ENCODE measurements at places on chromosomes 3 and 15.

DNA sequence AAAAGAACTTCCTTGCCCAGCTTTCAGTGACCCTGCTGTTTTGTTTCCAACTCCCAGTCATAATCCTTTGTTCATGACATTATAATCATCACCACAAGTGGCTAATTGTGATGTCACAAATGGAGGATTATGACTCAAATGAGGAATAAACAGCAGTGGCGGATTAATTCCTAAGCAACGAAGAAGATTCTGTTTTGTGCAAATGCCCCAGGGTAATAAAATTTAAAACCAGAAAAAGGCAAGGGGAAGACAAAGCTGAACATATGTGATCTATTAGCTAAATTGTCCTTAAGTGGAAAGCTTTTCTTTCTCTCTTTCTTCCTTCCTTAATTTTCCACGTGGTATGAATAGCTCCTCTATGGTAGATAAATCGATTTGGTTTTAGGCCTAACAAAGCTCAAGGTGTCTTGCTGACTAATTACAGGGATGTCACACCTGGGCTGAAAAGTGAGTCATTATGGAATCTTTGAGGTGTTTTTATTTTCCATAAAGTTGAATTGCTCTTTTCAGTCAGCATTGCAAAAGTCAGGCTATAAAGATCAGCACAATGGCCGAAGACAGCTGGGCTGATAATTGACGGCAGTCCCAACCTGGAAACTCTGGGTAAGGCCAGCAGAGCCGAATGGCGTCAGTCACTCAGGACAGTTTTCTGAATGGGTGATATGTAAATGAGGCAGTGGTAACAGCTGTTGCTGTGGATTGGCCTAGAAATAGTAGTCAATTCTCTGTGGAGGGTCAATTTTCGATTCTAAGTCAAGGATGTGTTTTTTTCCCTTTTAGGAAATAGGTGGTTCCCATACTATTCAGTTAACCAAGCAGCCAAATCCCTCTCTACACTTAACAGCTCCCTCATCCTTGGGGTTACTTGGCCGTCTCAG is 121.5 kb downstream of the PTPRG start:
- no peak for DNase-seq

DNA sequence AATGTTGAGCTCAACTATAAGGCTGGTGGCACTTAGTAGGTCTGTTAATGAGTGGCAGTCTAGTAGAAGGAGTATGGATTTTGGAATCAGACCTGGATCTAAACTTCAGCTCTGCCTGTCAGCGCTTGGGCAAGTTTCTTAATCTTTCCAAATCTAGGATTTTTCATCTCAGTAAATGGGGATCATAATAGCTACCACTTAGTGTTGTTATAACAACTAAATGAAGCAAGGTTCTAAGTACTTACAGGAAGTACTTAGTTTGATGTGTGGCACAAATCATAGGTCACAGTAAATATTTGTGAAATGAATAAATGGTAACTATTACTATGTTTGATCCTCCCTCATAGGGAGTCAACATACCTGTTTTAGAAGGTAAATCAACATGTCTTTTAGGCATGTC is 31.4 kb downstream of the SLC49A4 start:
- DNase-seq = no peak

DNA sequence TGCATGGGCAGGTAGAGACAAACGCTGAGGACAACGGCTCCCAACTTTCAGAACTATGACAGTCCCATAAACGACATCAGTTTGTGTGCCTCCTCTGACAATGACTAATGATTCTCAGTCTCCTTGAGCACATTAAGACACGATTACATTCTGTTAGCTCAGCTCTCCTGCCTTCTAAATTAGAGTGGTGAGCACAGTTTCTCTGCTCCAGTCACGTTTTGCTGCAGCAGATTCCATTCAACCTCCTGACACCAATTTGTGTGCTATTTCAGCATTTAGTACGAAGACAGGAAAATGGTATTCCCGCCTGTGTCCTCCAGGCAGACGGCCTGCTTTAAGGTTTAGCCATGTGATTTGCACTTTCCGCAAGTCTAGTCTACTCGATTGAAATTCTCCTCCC is 458.4 kb upstream of the CFAP20DC start:
- no peak for DNase-seq

- DNase-seq = no peak
Measured at GRCh38 chr15:26295336-26296085, 432.4 kb upstream of the ATP10A start.

GRCh38 chr3:31968369-31968926 is 12.6 kb downstream of the OSBPL10 start:
- DNase-seq = no peak
